Stimulated activated naive B cell treated with anti-CD40 and anti-IgM and Interleukin-4, amounts not matched to agents 10 μg/mL and 1 μg/mL and 100 μg/mL, for 72 hours (primary cell): ENCODE measurements at places on chromosomes 11 and 22.

GRCh38 chr11:13216019-13216710 lies 61.4 kb upstream of the BMAL1 start:
- no peak for DNase-seq

DNA sequence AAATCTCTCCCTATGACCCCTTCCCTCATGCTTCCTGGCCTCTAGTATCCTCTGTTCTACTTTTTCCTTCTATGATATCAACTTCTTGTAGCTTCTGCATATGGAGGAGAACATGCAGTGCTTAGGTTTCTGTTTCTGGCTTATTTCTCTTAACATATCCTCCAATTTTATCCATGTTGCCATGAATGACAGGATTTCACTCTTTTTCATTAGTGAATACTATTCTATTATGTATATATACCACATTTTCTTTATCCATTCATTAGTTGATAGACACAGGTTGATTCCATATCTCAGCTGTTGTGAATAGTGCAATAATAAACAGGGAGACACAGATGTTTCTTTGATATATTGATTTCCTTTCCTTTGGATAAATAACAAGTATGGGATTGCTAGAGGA lies 123.3 kb upstream of the SESN3 start:
- DNase-seq = no peak

- no peak for DNase-seq
Measured at GRCh38 chr11:20584093-20584774, 15.2 kb upstream of the SLC6A5 start.

- no peak for DNase-seq
Measured at GRCh38 chr11:123494195-123495050, 64.4 kb downstream of the GRAMD1B start.

DNA sequence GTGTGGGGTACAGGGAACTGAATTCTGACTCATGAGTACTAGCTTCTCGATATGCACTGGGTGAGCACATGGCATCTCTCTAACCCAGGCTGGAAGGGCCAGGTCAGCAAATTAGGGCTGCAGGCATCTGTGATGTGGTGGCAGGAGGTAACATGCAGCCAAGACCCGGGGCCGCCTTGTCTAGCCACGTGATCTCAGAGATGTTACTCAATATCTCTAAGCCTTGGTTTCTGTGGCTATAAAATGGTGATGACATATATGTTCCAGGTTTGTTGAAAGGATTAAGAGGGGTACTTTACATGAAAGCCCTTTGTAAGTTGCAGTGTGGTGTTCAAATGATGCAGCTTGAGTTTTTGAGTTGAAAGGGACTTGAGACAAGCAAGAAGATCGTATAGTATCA lies 3.2 kb downstream of the ST14 start:
- DNase-seq = no peak

GRCh38 chr22:18070556-18071306 lies 7.1 kb upstream of the PEX26 start:
- no peak for DNase-seq

GRCh38 chr11:12668166-12668565 lies 6.1 kb upstream of the TEAD1 start:
- DNase-seq = no peak

DNA sequence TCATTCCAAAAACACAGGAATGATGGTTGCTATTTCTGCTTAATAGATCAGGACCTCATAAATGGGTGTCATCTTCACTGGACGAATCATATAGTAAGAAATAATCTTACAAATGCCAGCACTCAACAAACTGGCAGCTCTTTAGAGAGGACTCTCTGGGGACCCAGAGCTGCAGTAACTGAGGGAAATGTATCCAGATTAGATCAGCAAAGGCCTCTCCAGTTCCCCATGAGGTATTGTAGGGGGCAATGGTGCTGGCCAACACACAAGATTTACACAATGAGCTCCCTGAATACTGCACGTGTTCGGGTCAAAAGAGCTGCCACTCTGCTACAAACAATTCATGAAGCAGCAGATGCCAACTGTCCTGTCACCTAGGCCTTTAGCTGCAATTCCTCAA lies 110.2 kb downstream of the RBFOX2 start:
- DNase-seq = no peak

DNA sequence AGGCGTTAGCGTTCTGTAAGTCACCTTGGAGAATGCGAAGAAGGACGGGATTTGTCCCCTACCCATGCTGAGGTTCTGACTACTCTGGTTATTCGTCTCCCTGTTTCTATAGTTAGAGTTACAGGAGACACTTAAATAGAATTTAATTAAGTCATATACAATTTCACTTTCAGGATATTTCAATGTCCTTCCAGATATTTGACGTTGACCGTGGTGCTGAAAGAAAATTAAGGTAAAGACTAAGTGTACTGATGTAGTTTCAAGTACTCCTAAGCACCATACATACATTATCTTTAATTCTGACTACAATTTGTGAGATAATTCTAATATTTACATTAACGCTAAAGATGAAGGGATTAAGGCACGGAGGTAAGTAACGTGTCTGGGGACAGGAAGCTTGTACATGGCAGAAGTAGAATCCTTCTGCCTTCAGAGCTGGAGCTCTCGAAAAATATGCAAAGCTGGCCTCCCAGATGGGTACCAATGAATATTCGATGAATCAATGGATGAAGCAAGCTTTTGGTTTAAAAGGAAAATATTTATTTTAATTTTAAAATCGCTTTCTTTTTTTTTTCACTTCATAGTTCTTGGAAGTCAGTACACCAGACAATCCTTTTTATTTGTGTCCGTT lies 539 bp upstream of the SLC36A4 start:
- no peak for DNase-seq
